Activated CD4-positive, alpha-beta memory T cell treated with anti-CD3 and anti-CD28 coated beads for 36 hours (primary cell): ENCODE measurements at places on chromosomes 16 and 17. TPM values are rescaled to one million over a fixed set of nuclear protein-coding genes. Genes with fewer than 3 reads are reported as not detected.

DNA sequence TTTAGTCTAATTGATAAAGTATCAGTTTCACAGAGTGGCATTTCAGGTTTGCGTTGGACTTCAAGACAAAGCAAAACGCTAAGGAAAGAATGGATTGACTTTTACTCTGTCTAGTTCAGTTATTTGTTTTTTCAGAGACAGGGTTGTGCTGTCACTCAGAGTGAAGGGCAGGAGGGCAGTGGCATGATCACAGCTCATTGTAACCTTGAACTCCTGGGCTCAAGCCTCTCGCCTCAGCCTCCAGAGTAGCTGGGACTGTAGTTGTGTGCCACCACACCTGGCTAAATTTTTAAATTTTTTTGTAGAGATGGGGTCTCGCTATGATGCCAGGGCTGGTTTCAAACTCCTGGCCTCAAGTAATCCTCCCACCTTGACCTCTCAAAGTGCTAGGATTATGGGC lies 86.4 kb downstream of the CACNG1 start:
- no peak overlapping the region for H3K4me3 ChIP-seq
- H3K27me3 ChIP-seq, result no peaks in the 10 kb centered on the region
- H3K4me1 ChIP-seq, result no peaks in the 10 kb centered on the region

DNA sequence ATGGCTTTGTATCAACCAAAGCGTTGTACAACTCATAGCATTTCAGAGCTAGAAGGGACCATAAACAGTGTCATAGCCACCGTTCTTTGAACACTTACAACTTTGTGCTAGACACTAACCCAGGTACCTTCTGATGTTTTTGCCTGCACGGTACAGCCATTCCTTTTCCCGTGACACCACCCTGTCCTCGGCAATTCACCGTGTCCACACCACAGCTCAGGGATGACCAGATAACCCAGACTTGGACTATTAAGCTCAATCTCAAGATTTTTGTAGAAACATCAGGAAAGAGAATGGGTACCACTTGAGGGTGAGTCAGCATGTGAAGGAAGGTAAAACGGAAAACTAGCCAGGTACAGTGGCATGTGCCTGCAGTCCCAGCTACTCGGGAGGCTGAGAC lies 9.8 kb upstream of the CBFB start:
- no peak overlapping the region for H3K4me3 ChIP-seq
- peaks cover 17% of the 10 kb centered on the region for H3K4me1 ChIP-seq
- DNase-seq, result peak; percentile 3
- peak overlapping the region; percentile 8 for H3K27ac ChIP-seq

GRCh38 chr17:17647524-17648178 lies 33.6 kb upstream of the RAI1 start:
- no peak overlapping the region for H3K4me3 ChIP-seq
- no peaks in the 10 kb centered on the region for H3K4me1 ChIP-seq
- no peak overlapping the region for H3K27ac ChIP-seq
- H3K36me3 ChIP-seq, result no peaks in the 10 kb centered on the region
- no peak for DNase-seq

DNA sequence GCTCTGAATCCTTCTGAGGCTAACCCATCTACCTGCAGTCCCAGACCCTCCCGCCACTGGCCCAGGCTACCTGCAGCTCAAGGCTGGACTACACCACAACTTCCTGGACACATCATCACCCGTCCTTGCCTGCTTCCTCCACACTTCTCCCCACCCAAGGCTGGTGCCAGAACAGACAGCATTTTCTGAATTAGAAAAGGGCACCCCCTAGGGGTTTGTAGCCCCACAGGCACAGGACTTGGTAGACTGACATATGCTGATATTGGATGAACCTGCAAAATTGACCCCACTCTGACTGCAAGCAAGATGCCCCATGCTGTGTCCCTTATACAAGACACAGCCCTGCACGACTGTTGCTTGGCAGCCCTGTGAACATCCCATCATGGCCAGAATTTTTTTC lies 271.5 kb upstream of the C16orf82 start:
- no peak overlapping the region for H3K27ac ChIP-seq
- no peaks in the 10 kb centered on the region for H3K4me1 ChIP-seq
- no peak overlapping the region for H3K4me3 ChIP-seq
- peaks cover 23% of the 10 kb centered on the region for H3K27me3 ChIP-seq

DNA sequence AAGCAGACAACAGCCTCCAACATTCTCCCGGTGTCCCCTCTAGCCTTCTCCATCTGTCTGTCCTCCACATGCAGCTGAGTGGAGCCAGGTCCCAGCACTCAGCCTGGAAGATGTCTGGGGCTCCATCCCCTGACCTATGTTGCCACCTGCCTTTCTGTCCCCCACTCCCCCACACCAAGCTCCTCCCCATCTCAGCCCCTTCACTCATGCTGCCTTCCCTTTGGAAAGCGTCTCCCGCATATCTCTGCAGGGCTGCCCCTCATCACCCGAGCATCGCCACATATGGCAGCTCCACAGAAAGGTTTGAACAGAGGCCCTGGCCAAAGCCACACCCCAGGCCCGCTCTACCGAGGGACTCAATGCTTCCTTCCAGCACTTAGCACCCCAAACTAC lies 24.2 kb downstream of the NSMCE1 start:
- peak; percentile 7 for DNase-seq
- peaks cover 25% of the 10 kb centered on the region for H3K36me3 ChIP-seq
- peaks cover 74% of the 10 kb centered on the region for H3K4me1 ChIP-seq
- no peaks in the 10 kb centered on the region for H3K27me3 ChIP-seq
- no peak overlapping the region for H3K4me3 ChIP-seq

DNA sequence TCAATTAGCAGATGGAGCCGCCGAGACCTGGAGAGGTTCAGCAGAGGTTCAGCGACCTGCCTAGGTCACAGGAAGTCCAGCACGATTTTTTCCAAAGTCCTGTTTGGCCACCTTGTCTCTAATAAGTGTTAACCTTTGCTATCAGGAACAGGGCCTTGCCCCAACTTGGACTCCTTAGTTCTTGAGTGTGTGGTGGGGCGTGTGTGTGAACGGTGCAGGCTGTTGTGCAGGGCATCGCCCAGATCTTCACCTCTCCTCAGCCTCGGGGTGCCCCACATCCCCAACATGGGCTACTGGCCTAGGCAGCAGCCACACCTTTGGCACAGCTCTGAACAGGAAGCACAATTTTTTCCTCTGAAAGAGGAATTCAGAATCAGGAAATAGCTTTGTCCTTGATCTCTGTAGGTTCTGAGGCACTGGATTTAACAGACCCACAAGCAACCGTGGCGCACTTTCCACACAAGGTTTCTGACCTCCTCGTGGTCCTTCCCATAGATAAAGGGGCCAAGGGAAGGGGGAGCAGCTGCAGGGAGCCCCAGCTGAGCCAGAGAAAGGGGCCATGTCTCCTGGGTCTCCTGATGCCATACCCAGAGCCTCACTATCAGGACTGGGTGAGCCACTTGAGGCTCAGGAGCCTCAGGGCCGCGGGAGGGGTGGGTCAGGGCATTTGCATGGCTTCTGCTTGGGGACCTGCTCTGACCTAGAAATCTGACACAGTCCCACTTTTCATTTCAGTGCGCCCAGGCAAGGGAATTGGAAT lies 10.4 kb downstream of the MPRIP start:
- H3K4me3 ChIP-seq, result no peak overlapping the region
- H3K36me3 ChIP-seq, result no peaks in the 10 kb centered on the region
- H3K4me1 ChIP-seq, result peaks cover 52% of the 10 kb centered on the region
- DNase-seq, result no peak
- no peak overlapping the region for H3K27ac ChIP-seq
- no peaks in the 10 kb centered on the region for H3K27me3 ChIP-seq

DNA sequence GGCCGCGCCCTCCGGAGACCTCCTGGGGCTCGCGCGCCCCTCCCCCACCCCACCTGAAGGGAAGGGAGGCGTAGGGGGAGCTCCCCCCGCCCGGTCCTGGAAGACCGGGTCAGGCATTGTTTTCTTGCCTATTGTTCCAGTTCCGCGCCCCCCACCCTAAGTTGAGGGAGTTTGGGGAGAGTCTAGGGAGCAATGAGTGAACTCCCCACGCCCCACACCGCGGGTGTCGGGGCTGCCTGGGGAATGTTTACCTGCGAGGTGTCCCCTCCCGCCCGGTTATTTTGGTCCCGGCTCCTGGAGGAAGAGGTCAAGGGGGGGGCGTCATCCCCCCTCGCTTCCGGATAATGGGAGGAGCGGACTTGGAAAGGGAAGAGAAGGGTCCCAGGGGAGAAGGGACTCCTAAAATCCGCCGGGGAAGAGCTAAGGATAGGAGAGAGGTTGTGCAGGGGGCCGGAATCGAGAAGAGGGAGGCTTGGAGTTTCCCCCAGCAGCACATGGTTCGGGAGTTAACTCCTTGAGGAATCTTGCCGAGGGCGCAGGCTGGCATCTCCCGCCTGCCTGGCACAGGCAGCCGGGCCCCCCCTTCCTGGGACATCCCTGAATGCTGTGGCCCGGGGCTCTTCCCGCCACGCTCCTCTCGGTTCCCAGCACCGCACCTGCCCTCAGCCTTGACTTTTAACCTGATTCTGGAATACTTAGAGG lies 881 bp downstream of the MLLT6 start:
- peaks cover 48% of the 10 kb centered on the region for H3K4me1 ChIP-seq
- peak overlapping the region; percentile 90 for H3K4me3 ChIP-seq
- peak overlapping the region; percentile 94 for H3K27ac ChIP-seq

Gene CFAP20
- 38.6 TPM for total RNA-seq

DNA sequence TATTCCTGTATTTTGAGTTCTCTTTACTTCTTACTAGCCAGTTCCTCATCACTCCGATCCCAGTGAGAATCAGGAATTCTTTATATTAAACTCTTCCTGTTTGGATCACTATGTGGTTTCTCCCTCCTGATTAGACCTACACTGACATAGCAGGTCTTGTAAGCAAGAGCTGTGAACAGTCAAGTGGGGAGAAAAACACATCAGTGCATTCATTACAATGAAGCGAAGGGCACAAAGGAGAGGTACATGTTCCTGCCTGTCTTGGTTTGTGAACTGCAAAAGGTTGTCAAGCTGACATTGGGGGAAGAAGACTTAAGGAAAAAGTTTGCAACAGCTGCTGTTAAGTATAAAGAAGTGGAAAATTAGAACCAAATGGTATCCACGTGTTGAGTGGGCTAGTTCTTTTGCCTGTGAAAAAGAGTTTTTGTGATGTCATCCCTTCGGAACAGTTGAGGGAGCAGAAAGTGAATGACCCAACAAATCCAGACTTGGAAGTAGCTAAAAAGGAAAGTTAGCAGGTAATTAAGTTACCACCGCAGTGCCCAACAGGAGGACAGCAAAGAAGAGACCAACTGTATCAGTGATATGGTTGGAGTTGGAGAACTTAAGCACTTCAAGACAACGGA lies 23.0 kb upstream of the TRIM25 start:
- no peaks in the 10 kb centered on the region for H3K27me3 ChIP-seq
- no peak overlapping the region for H3K27ac ChIP-seq
- H3K4me1 ChIP-seq, result peaks cover 13% of the 10 kb centered on the region
- peaks cover 51% of the 10 kb centered on the region for H3K36me3 ChIP-seq

DNA sequence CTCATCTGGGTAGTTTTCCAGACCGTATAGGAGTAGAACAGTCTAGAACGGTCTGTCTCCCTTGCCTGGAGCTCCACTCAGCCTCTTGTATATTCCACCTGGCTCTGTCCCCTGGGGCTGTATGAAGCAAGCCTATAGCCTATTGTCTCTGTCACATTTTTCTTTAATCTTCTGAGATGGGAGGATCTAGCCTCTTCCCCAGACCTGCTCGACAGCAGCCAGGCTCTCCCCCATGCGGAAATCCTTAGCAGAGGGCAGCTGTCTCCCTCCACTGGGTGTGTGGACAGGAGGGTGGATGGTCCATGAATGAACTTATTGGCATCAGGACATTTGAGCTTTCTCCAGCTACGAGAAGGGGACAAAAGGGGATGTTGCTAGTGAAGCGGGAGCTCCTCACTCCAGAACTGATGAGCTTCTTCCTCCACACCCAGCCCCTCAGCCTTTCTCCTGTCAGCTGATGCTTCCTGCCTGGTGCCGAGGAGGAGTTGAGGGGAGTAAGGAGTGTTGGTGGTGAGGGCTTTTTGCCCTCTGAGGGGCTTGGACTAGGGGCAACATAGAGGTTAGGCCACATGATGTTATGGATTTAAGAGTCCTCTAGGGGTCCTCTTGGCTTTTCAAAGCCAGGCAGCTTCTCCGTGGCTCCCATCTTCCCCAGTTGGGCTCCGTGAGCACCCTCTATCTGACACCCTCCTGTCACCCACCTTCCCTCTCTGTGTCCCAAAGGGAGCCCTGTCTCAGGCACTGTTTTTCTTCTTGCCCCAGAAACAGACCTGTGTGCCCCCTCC lies 28.0 kb downstream of the ARHGAP23 start:
- no peak overlapping the region for H3K27ac ChIP-seq
- no peaks in the 10 kb centered on the region for H3K36me3 ChIP-seq
- H3K4me3 ChIP-seq, result no peak overlapping the region
- DNase-seq, result no peak
- H3K4me1 ChIP-seq, result peaks cover 11% of the 10 kb centered on the region

DNA sequence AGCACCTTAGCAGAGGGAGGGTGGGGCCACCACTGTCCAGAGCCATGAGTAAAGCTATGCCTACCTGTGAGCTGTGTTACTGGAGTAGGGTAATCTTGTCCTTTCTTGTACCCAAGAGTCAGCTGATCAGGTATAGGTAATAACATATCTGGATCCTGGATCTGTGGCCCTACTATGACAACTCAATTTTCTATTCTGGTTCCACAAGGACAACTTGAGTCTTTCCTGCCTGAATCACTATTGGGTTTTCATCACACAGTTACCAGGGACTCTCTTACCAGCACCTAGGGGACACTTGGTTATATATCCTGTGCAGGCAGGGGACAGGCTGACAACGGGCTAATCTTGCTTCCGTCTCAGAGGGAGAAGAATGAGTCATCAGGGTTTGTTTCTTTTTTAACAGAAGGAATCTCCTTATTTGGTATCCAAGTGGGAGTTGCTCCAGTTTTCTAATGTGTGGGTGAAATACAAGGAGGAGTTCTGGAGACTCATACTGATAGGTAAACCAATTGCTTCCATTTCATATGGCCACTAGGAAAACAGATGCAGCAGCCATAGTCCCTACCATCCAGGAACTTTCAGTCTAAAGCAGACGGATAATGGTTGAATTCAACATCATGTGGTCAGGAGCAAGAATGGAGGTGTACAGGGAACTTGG lies 6.8 kb downstream of the ZNF267 start:
- peak overlapping the region; percentile 90 for H3K4me3 ChIP-seq
- H3K36me3 ChIP-seq, result peaks cover 83% of the 10 kb centered on the region
- no peaks in the 10 kb centered on the region for H3K27me3 ChIP-seq

- peaks cover 25% of the 10 kb centered on the region for H3K4me1 ChIP-seq
- H3K4me3 ChIP-seq, result no peak overlapping the region
- H3K27me3 ChIP-seq, result no peaks in the 10 kb centered on the region
- DNase-seq, result no peak
Observed at GRCh38 chr17:39193346-39193745, 4.1 kb downstream of the CACNB1 start.

GRCh38 chr16:73186752-73187601 lies 139.0 kb upstream of the ZFHX3 start:
- no peak for DNase-seq
- H3K27ac ChIP-seq, result no peak overlapping the region
- H3K4me3 ChIP-seq, result no peak overlapping the region
- no peaks in the 10 kb centered on the region for H3K27me3 ChIP-seq
- H3K4me1 ChIP-seq, result no peaks in the 10 kb centered on the region

DNA sequence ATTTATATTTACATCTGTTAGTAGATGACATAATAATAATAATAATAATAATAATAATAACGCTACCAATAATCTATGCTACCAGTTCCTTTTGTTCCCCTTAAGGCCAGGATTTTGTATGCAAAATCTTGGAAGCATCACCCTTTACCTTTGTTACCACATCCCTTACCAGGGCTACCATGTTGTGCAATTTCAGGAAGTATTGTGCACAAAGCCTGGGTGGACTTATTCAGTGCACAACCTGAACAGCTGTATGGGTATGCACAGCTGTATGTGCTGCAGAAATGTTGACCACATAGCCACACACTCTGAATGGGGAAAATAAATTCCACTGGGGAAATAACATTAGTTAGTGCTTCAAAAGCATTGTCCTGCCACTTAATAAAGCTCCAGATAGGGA lies 19.9 kb upstream of the CALB2 start:
- DNase-seq, result no peak
- no peaks in the 10 kb centered on the region for H3K36me3 ChIP-seq
- H3K27me3 ChIP-seq, result peaks cover 13% of the 10 kb centered on the region
- no peak overlapping the region for H3K4me3 ChIP-seq
- no peaks in the 10 kb centered on the region for H3K4me1 ChIP-seq

Gene ZP2
- total RNA-seq, result not detected
